ENCODE measurements at places on chromosomes 7 and 10.

GRCh38 chr10:118873091-118873737 lies 118.4 kb upstream of the CACUL1 start:
- DNase-seq, result peak; percentile 30

DNA sequence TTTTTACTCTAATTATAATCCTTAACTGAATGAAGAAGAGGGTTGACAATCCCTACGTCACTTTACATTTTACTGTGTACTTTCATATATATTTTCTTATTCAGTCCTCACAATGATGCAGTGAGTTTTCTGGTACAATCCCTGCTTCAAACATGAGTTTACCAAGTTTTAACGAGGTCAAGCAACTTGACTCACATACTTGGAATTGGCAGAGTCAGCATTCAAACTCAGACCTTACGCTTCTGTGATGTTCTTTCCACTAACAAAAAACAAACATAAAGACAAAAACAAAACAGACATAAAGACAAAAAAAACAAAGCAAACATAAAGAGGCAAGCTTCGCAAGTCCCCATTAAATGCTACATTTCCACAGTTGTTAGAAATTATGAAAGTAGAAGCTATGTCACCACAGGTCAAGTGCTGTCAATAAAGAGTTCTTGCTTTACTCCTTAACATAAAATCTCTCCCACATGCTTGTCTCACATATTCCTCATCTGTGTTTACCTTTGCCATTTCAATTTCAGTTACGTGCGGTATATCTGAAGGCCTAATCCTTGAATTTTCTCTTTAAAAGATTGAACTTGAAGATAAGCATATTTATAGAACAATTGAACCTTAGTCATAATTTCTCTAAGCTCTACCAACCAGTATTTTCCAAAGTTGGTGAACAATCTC lies 217.3 kb downstream of the CELF2 start:
- DNase-seq, result no peak

DNA sequence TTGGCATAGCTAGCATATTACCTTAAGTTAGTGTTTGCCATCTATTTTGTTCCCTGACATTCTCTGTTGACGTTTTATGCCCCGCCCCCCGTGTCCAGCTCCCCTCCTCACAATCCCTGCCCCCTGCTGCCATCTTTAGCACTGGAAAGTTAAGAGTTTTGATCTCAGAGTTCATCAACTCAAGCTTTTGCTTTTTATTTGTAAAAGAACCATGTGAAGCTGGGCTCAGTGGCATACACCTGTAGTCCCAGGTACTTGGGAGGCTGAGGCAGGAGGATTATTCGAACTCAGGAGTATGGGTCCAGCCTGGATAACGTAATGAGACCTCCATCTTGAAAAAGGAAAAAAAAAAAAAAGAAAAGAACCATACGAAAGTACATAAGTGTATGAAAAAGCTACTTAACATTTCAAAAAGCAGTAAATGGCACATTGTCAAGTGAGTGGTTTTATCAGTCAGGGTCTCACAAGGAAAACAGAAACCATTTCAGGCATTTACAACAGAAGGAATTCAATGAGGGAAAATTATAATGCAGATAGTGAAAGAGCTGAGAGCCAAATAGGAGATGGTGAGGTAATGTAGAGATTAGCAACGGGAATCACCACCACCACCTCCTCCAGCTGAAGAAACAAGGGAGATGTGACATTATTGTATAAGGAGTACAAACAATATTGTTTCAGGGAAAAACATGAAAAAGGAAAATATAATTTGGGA lies 64.9 kb downstream of the MCU start:
- DNase-seq, result peak; percentile 84

DNA sequence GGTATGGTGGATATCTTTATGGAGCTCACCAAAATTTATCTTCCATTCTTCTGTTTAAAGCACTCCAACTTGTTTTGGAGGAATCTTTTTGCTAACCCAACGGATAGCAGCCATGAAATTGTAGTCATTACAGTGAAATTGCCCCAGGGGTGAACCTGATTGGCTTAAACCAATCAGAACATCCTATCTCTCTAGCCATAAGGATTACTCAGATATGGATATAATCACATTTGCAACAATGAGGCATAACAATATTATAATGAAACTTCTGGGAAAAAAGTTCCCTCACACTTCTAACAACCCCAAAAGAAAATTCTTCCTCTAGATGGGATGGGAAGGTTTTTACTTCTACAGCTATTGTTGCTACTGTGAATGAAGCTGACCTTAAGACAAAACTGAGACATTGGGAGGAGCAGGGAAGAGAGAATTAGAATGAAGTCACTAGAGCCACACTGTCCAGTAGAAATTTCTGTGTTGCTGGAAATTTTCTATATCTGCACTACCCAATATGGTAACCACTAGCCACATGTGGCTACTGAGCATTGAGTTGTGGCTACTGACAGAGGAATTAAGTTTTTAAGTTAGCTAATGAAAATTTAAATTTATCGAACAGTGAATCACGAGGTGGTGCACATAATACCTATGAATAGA lies 50.4 kb upstream of the ARHGAP21 start:
- no peak for DNase-seq

- DNase-seq, result peak; percentile 19
Observed at GRCh38 chr7:45088821-45089340, at the start of gene NACAD. NACAD (minus strand) TSS chr7:45088969; CDS start chr7:45088894, 75 bp downstream.

DNA sequence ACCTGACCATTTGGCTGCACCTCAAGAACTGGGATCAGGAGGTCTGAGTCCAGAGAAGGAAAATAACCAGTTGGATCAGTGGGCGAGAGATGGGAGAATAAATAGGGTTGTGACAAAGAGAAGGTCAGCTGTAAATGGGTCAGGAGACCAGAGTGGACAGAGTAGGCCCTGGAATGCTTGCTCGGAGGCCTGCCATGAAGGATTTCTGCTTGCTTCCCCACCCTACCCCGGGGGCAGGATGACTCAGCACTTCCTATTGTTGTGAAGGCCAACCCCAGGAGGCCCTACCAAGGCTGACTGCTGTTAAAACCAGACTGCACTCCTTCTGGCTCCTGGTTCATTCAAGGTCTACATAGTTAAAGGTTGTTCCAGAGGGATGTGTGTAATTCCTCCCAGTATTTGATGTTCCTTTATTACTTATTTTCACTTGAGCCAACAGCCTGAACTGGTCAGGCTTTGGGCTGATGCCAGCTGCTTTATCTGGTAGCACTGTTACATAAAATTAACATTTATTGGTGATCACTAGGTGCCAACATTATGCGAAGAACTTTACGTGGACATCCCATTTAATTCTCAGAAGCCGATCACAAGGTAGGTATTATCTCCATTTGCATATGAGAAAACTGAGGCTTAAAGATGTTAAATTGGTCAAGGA lies 27.3 kb upstream of the IFRD1 start:
- peak; percentile 84 for DNase-seq

DNA sequence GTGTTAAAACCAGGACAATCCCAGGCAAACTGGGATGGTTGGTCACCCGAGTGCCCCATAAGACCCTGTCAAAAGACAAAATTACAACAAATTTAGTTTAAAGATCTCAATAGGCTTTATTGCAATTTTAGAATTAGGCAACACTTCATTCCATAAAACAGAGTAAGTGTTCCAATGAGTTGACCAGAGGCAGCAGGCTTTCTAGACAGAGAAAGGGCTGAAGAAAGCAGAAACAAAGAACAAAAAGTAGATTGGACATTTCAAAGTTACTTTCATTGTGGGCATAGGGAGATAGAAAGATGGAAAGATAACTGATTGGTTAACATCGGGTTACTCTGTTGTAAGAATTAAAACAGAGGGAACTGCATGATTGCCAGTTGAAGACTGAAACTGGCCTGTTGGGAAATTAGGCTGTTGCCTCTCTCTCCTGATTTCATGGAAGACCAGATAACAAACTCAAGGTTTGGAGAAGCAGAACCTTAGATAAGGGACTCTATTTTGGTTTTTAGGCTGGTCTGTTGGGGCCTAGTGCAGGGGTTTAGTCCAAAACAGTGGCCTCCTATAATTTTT lies 36.3 kb downstream of the ENTPD1 start:
- DNase-seq, result no peak

- DNase-seq, result no peak
Observed at GRCh38 chr7:137948083-137948844, 53.6 kb downstream of the CREB3L2 start.

GRCh38 chr10:3486346-3487065 lies 298.5 kb downstream of the KLF6 start:
- peak; percentile 67 for DNase-seq

- peak; percentile 96 for DNase-seq
Observed at GRCh38 chr7:114819616-114820362, 102.1 kb upstream of the MDFIC start.

GRCh38 chr10:74643596-74643975 lies 182.8 kb upstream of the KAT6B start:
- no peak for DNase-seq

DNA sequence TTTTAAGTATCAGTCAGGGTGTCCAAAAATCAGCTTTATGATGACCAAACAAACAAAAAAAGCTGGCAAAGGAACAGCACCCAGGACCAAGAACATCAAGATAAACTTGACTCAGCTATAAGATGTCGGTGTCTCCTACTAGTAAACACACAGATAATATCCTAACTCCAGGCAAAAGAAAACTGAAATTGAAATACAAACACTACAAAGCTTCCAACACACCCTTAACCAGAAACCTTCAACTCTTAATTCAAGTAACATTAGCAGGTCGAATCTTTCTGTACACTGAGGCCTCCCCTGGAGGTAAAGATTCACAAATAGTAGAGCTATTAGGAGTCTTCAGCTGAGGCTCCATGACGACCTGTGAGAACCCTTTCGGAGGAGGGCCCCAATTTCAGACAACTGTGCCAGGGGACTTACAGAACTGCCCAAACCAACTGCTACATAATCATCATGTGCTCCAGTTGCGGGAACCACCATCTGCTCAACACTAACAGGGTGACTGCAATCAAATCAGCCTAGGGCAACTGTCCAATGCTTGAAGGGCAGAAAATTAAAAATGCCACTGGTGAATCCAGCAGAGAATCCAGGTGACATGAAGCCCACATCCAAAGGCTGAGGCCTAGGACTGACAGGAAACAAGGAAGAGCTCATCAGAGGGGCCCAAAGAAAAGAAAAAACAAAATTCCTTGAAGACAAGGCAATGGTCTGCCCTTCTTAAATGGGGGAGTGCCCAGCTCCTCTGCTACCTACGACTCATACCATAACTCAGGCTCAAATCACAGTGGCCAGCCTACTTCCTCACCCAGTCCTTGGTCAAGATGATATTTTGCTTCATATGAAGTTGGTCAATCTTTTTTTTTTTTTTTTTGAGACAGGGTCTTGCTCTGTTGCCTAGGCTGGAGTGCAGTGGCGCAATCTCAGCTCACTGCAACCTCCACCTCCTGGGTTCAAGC lies 20.0 kb downstream of the XPNPEP1 start:
- no peak for DNase-seq

DNA sequence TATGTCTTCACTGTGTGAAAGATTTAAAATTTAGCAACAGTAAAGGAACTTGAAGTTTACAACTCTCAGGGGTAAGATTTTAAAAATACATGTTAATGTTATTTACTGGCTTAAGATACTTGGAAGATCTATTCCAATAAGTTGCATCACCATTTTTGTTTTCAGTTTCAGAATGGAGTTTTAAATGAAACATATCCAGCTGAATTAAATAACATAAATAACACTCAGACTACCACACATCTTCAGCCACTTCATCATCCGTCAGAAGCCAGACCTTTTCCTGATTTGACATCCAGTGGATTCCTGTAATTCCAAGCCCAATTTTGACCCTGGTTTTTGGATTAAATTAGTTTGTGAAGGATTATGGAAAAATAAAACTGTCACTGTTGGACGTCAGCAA lies 44.3 kb downstream of the AHR start:
- no peak for DNase-seq

DNA sequence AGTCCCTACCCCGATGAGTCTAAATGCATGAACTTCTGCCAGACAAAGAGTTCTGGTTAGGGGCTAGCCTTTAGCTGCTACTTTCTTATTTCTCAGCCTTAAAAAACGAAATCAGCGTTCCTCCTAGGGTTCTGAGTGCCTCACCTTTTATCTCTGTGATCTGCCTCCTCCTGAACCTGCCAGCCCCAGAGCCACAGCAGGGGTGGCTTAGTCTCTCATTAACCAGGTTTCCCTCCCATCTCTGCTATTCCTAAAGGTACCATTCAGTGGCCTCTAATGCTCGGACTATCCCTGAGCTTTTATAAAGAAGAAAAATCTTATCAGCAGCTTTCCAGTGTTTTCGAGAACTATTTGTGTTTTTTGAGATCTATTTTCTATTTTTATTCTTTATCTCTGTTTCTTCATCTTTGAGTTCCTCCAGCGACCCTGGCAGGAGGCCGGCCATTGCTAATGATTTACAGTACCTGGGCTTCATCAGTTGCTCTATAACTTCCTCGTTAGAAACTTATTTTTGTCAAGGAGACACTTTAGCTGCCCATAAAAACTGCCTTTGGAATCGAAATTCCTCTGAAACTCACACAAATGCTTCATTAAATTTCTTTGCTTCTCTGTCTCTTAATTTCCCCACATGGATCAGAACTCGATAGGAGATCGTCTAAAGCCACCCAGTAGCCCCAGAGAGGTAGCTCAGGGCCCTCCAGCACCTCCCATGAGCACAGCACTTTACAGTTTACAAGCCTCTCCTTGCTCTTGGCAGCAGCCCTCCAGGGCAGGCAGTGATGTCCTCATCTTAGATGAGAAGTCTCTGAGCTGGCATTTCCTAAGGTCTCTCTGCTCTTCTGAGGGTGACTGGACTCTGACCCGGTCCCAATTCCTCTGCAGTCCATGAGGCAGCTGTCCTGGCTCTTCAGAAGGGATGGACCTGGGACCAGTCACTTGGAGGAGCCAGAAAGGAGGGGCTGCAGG lies 149.1 kb downstream of the EBF3 start:
- DNase-seq, result no peak

DNA sequence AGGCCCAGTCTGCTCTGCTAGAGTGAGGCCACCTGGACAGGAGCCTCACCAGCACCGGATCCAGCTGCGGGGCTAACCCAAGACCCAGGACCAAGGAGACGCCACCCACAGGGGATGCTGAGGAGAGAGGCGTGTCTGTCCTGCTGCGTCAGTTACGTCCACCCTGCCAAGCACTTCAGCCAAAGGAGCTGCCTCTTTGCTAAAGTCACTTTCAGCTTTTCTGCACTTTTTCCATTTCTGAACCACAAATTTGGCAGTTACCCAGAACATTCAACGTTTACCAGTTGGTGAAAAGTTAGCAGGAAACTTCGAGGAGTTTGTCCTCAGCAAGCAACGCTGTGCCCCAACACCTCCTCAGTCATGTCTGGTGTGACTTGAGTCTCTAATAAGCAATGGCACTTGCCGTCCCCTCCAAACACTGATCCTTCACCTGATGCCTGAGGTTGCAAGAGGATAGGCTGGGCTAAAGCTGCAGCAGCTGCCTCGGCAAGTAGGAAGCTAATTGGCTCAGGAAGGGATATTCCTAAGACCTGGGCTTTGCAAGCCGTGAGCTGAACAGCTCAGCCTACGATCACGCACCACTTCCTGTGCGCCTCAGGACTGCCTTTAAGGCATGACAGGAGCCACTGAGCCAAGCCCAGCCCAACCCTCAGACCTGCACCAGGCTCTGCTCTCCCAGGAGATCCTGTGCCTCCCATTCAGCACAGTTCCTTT lies 40.1 kb downstream of the KCNH2 start:
- peak; percentile 55 for DNase-seq

Measured in astrocyte (in vitro differentiated cells and primary cell).